ENCODE measurements at places on chromosomes 7 and 10.

GRCh38 chr7:41924796-41925195 is 221.9 kb upstream of the INHBA start:
- no peak for DNase-seq

DNA sequence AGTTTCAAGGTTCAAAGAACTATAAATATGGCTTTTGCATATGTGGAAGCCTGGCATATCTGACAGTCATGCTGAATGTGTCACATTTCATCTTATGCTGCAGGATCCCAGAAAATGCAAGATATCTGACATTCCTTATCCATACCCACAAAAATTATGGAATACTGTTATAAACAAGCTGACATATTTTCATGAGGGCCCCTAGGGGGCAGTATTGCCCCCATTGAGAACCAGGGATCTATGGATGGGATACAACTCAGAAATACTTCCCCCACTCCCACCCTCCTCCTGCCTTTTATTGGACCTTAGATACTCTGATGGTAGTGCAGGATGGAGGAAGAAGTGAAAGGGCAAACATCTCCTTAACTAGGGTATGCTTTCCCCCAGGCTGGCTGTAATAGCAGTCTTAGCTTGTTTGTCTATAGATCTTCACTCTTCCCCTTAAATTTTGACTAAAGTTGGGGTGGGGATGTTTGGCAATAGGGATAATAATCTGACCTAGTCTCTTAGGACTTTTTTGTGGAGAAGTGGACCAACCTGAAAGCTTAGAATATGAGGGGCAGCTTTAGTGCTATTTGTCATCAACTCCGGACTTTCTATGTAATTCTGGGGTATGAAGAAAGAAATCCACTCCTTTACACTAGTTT is 3.5 kb upstream of the GNGT1 start:
- peak; percentile 75 for DNase-seq

DNA sequence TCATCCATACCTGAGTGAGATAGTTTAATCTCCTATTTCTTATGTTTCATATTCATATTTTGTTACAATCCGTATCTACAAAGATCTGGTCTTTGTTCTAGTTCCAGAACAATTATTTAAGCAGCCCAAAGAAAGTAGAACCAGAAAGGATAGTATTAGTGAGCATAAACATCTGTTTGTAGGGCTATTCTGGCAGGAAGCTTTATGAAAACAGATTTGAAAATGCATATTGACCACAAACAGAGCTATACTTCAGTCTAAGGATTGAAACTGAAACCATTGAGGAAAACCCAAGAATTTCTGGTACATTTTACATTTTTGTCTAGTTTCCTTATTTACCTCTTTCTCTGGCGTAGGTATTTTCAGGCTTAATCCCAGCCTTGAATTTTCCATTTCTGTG is 28.1 kb downstream of the LRGUK start:
- no peak for DNase-seq

GRCh38 chr7:136150311-136150710 is 173.2 kb upstream of the MTPN start:
- DNase-seq = no peak

GRCh38 chr7:33932832-33933468 is 27.6 kb downstream of the BMPER start:
- peak; percentile 83 for DNase-seq

GRCh38 chr7:141073173-141073640 is 657 bp upstream of the TMEM178B start:
- DNase-seq = peak; percentile 44

- peak; percentile 1 for DNase-seq
Observed at GRCh38 chr10:67492317-67493019, 203.5 kb downstream of the CTNNA3 start.

- DNase-seq = no peak
Observed at GRCh38 chr7:29639886-29640595, 76.4 kb downstream of the PRR15 start.

DNA sequence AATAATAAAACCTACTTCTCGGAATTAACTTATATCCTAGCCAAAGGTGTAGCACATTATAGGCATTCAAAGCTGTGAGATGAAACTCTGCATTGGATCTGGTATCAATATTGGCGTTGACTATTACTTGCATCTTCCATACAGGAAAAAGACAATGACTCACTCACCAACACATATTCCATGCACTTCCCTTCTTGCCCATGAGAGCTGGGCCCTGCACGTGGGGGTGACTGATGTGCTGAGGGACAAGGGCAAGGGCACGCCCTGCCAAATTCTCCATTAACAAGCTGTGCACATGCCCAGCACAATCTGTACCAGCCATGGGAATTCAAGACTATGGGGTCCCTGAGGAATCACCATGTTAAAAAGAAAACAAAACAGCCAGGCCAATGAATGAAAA is 188.1 kb upstream of the PDE1C start:
- DNase-seq = no peak

GRCh38 chr7:118352867-118353453 is 128.5 kb downstream of the ANKRD7 start:
- no peak for DNase-seq

- DNase-seq = no peak
Observed at GRCh38 chr10:109219935-109220605, 703.2 kb downstream of the XPNPEP1 start.

- DNase-seq = peak; percentile 42
Observed at GRCh38 chr10:29377333-29377961, 88.6 kb downstream of the LYZL1 start.

DNA sequence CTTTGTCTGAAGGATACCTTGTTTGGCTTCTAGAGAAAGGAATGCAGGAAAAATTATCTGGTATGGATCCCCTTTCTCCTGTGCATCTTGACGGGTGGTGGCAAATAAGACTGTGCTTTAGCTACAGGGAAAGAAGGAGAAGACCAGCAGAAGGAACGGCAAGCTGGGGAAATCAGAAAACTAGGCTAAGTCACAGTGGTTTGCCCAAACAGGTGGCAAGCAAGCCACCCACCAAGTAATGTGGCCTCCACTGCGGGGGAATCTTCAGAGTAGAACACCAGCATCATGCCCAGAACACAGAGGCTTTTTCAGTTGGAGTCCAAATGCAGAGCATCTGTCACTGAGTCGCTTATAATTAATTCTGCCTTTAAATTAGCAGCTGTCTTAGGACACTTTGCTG is 282.8 kb downstream of the PHF14 start:
- no peak for DNase-seq

DNA sequence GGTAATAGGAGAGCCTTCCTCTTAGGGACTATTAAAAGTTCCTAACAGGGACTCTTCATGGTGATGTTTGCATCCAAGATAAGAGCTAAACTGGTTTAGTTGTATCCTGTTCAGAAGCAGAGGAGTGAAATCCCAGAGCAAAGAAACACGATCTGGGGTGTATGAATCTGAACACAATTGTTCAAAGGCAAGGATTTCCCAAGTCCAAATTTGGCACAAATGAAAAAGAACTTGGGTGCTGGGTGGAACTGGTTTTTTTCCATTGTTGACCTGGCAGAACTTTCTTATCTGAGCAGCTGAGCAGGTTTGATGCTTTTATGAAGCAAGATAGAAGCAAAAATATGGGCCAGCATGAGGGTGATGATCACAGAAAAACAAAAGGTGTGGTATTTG is 6.0 kb downstream of the AGFG2 start:
- DNase-seq = peak; percentile 17

DNA sequence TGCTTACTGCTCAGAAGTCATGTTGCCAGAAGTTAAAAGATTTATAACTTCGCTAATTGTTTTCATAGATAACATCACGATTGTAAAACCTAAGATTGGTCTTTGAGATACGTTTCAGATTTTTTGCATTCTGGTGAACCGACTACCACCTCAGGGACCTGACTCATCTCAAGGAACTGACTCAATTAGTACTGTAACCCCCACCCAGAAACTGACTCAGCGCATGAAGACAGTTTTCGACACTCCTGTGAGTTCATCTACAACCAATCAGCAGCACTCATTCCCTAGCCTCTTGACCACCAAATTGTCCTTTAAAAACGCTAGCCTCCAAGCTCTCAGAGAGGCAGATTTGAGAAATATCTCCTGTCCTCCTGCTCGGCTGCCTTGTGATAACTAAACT is 72.3 kb downstream of the ELMO1 start:
- DNase-seq = no peak

GRCh38 chr10:11404901-11405300 is 206.5 kb downstream of the USP6NL start:
- DNase-seq = no peak

DNA sequence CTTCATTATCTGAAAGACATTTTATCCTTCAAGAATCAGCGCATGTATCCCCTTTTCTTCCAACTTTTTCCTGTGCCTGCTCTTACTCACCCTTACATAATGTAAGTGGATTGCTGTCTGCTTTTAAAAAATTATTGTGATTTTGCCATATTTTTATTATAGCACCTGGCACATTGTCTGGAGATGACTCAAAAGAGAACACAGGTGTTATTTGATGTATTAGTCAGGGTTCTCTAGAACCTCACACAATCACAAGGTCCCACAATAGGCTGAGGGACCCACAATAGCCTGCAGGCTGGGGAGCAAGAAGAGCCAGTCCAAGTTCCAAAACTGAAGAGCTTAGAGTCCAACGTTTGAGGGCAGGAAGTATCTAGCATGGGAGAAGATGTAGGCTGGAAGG is 390.0 kb downstream of the EXOC4 start:
- no peak for DNase-seq

DNA sequence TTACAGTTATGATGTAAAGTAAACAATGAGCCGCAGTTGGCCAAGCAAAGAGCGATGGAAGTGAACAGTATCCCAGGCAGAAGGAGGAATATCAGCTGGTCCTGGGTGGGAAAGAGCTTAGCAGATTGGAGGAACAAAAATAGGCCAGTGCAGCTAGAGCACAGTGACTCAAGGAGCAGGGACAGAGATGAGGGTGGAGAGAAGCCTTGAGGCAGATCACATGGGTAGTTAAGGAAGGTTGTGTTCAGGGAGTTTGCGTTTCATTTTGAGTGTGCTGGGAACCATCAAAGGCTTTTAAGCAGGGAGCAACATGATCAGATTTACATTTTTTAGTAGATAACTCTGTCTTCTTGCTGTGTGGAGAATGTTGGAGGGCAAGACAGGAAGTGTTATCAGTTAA is 113.6 kb downstream of the OAT start:
- DNase-seq = no peak

DNA sequence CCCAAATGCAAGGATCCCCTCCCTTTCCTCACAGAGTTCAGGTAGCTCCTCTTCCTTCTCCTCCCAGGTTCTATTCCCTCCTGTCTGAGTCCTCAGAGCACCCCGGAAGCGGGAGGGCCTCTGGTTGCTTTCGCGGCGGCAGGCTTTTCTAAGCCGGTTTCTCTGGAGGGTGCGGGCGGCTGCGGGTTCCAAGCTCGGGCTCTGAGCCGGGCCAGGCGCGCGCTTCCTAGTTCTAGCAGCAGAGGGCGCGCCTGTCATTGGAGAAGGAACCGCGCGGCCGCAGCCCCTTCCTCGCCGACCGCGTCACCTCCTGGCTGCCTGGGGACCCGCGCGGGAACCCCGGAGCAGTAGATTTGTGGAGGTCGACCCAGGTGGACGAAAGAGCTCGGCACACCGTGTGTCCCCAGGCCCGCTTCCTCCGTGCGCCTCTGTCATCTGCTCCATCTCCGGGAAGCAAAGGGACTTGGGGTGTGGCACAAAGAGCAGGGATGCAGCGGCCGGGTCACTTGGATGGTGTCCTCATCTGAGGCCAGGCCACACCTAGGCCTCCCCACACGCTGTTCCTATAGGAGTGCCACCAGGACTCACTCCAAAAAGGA is 389.0 kb upstream of the PODXL start:
- DNase-seq = peak; percentile 11

DNA sequence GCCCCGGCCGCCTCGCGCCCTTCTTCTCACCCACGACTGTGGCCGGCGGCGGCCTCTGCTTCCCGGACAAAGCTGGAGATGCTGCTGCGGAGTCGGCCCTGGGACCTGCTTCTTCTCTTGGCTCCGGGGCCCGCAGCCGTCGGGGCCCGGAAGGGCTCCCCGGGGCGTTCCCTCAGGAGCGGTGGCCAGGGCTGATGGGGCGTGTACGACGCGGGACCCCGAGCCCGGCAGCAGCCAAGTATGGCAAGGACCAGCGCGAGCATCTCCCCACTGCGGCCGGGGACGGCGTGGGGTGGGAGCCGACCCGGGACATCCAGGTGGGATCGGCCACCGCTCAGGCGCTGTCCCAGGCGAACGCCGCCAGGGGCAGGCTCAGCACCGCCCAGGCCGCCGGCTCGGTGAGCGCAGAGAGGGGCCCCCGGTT is 27.6 kb upstream of the BMS1 start:
- no peak for DNase-seq

DNA sequence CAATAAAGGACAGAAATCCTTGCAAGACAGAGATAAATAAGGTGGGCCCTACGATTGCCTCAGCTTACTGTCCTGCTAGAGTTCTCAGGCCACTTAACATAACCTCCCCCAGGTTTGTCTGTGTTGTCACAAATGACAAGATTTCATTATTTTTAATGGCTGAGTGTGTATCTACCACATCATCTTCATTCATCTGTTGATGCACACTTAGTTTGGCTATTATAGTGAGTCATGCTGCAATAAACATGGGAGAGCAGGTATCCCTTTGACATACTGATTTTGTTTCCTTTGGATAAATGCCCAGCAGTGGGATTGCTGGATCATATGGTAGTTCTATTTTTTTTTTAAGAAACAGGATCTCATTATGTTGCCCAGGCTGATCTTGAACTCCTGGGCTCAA is 60.6 kb downstream of the PRTFDC1 start:
- peak; percentile 92 for DNase-seq

GRCh38 chr7:30237271-30237695 is 47.1 kb upstream of the ZNRF2 start:
- DNase-seq = no peak

DNA sequence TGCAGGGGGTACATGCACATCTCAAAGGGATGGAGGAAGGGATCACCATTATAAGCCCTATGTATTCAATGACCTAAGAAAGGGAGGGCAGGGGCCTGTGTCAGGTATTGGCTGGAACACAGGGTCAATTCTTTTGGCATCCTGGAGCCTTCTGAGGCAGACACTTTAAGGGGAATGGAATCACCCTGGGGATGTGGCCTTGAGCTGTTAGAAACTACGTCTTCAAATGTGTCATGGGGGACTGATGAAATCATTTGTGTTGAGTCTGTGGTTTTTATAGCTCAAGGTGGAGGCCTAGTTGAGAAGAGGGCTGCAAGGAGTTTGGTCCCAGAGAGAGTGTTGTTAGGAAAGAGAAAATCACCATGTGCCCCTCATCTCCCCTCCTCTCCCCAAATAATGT is 206.1 kb upstream of the CELF2 start:
- peak; percentile 45 for DNase-seq

- peak; percentile 47 for DNase-seq
Observed at GRCh38 chr7:66016131-66016461, 34.1 kb upstream of the GUSB start.

GRCh38 chr7:46459942-46460341 is 538.9 kb upstream of the IGFBP3 start:
- peak; percentile 17 for DNase-seq

DNA sequence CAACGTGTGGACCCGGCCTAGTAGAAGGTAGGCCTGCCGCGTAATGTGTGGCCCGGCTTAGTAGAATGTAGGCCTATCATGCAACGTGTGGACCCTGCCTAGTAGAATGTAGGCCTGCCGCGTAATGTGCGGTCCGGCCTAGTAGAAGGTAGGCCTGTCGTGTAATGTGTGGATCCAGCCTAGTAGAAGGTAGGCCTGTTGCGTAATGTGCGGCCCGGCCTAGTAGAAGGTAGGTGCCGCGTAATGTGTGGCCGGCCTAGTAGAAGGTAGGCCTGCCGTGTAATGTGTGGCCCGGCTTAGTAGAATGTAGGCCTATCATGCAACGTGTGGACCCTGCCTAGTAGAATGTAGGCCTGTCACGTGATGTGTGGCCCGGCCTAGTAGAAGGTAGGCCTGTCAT is 11.9 kb upstream of the GTPBP4 start:
- DNase-seq = no peak

GRCh38 chr7:51446356-51446755 is 129.7 kb upstream of the COBL start:
- DNase-seq = no peak

GRCh38 chr7:64183126-64183742 is 23.8 kb upstream of the ZNF735 start:
- DNase-seq = no peak
